HEK293T (cell line): ENCODE measurements at places on chromosomes 2 and 18.

DNA sequence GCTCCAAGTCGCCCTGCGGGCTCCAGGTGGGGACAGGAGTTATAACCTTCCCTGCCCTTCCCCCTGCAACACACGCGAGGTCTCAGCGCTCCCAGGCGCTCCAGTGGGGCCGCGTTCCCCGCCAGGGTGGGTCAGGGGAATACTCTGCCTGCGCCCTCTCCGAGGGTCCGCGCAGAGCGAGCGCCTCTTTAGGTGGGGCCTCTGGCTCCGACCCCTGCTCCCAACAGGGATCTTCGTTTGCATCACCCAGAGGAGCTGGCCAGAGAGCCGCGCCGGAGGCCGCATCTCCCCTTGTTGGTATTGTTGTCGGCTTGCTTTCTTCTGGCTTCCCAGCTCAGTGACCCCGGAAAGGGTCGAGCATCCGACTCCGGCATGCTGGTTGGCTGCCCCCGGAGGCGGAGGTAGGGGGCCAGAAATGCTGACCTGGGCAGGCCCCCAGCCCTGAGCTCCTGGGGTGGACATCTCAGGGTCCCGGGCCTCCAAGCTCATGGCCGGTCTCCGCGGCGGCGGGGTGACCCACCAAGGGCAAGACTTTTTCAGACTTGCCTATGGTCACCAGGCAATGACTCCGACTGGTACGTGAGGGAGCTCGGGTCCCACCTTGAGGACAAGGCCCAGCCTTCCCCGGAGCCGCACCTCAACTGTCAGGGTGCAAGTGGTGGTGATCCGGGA is 11.2 kb upstream of the EN1 start:
- no peak for DNase-seq

GRCh38 chr2:9703701-9704221 is 73.0 kb upstream of the YWHAQ start:
- DNase-seq = no peak

DNA sequence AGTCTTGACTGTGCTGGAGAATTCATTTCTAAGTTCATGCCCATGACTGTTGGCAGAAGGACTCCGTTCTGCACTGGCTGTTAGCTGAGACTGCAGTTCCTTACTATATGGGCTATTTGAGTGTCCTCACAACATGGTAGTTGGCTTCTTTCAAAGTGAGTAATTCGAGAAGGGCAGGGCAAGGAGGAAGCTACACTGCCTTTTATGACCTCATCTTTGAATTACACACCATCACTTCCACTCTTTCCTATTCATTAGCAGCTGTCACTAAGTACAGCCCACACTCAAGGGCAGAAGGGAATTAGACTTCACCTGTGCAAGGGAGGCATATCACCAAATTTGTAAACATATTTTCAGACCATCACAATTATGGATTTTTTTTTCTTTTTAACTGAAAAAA is 55.9 kb upstream of the EPAS1 start:
- no peak for DNase-seq

DNA sequence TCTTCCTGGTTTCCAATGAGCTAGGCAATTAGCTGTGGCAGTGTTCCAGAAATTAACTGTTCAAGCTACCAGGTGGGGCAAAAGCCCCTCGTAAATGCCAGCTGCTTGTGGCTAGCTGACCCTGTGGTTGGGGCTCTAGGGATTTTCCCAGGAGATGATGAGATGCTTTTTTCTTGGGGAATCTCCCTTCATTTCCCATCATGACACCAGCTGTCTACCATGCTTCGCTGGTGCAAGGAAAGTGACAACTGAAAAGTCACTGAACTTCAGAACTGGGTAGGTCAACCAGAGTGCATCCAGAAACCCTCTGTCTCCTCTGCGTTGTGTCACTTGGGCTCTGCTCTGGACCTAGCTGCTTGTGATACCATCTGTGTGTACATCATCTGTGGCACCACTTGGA is 386.5 kb upstream of the DCC start:
- DNase-seq = no peak

GRCh38 chr2:239609162-239609561 is 208.3 kb upstream of the HDAC4 start:
- DNase-seq = no peak

DNA sequence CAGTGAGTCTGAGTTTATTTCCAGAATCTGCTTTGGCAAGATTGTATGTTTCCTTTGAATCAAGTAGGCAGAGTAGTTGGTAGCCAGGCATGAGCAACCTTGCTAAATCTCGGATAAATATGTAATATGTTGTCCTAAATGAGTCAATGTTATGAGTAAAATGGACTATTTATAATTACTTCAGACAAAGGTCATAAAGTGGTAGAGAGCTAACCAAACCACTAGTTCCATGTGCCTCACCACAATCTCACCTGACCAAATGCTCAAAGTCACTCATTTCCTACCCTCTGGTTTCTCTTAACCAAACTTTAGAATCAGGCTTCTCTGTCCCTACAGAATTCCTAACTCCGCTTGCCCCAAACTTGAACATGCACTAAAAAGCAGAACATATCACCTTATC is 261.2 kb upstream of the FSIP2 start:
- no peak for DNase-seq

DNA sequence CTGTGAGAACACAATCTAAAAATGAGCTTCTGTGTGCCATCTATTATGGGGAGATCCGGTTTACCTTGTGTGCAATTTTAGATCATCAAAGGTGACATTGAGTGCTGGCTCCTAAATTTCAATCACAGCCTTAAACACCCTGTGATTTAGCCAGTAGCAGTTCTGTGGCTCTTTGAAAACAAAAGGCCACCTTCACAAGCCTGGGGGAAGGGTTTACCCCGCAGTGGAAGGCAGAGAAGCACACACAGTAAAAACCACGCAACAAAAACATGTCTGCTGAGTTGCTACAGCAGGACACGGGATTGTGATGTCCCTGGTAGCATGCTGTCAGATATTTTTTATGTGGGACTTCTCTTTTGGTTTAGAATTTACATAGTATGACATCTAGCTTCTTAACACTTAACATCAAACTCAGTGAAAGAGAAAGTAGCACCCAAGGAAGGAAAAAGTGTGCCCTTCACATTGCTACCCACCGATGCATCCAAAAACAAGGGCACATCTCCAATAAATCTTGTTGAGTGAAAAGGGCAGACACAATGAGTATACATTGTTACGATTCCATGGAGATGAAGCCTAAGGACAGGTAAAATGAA is 56.1 kb upstream of the RNF152 start:
- DNase-seq = no peak

DNA sequence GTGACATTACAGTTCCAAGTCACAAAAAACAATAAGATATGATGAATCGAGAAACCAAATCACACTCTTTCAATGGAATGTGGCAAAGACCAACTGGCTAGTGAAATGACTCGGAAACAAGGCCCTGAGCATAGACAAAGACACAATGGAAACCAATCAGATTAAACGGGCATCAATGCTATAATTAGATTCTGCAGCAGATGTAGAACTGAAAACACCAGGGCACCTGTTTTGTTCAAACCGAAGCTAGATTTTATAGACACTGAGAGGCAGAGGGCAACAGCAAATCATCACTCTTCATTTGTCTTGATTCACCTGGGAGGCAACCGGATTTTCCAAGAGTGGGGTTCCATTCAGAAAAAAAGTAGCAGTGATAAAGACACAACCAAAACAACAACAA is 92.8 kb upstream of the BARD1 start:
- DNase-seq = no peak

GRCh38 chr2:199932312-199932855 is 21.3 kb downstream of the C2orf69 start:
- no peak for DNase-seq

DNA sequence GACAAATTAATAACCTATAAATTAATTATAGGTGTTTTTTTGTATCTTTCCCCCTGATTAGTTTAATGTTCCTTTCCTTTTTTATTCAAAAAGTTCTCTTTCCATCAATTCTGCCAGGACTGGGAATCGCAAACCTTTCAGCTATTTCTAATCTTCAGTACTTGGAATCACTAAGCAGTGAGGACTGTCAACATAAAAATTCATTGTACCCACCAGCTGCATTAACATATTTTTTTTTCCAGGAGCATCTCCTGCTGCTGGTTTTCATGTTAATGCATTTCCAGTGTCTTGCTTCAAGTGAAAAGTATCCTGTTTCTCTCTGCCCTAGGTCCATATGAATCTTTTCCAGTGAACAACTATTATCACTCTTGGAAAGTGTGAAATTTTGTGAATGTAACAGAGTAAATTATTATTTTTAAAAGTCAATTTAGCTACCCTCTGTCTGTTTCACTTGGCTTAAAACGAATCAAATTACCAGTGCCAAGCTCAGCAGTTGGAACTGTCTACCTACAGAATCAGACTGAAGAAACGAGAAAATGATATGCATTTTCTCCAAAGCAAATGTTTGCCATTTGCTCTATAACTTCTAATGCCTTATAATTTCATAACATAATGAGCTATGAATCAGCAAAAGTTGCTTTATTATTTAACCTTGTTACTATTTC is 804.4 kb downstream of the EPHA4 start:
- DNase-seq = no peak

GRCh38 chr2:31227711-31228125 is 6.2 kb upstream of the EHD3 start:
- no peak for DNase-seq

DNA sequence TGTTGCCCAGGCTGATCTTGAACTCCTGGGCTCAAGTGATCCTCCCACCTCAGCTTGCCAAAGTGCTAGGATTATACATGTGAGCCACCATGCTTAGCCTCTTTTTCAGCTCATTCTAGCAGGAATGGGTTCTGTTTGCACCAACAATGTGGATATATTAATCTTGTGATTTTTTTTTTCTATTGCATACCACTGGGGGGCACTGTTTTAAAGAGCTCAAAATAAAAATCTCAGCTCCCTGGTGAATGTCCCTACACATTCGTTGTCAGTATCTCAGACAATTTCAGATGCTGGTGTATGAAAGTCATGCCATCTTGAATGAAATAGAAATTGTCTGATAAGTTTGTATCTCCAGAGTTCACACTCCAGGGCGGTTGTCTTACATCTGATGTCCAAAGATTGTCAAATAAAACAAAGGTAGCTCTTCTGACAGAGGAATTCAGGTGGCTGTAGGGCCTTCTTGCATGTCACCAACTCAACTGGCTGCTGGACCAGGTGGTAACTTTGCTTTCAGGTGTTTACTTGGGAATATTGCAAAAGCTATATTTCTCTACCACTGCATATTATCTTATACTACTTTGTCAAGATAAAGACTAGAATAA is 3.1 kb upstream of the MATN3 start:
- peak; percentile 51 for DNase-seq

- no peak for DNase-seq
These were observed 30.8 kb downstream of the ADAM23 start for GRCh38 chr2:206474099-206474498.

- DNase-seq = no peak
These were observed 5.8 kb upstream of the WNT6 start for GRCh38 chr2:218853766-218854165.

DNA sequence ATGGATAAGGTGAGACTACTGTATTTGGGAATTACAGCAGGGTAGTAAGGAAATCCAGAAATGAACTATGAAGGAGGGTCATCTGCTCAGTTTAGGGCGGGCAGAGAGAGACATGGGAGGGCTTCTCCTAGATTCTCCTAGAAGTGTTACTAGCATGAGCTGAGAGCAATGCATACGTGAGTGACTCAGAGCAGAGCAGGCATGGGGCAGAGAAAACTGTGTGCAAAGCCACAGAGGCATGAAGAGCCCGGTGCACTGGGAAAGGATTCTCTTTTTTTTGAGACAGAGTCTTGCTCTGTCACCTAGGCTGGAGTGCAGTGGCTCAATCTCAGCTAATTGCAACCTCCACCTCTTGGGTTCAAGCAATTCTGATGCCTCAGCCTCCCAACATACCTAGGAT is 116.2 kb downstream of the SOCS6 start:
- DNase-seq = no peak

DNA sequence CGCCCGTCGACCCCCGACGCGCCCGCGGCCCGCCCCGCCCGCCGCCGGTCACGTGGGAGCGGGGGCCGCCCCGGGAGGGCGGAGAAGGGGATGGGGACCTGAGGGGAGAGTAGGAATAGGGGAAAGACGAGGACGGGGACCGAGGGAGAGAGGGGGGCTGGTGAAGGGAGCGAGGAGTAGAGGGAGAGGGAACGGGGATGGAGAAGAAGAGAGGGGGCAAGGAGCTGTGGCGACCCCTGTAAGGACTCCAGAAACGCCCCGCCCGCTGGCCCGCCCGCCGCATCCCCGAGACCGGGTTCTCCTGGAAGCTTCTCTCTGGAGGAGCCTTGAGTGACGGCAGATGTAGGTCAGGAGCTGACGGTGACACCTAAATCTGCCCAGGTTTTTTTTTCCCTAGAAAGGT is 615 bp downstream of the ADNP2 start:
- DNase-seq = no peak

DNA sequence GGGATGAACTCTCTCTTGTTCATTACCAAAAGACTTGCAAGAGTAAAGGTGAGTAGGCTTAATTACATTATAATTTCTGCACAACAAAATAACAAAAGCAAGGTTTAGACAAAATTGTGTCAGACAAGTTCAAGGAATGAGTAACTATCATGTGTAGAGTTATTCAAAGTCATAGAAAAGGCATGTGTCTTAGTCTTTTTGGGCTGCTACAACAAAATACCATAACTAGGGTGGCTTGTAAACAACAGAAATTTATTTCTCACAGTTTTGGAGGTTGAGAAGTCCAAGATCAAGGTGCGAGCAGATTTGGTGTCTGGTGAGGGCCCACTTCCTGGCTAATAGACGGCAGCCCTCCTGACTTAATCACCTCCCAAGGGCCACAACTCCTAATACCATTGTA is 37.6 kb downstream of the IL1R2 start:
- DNase-seq = no peak

DNA sequence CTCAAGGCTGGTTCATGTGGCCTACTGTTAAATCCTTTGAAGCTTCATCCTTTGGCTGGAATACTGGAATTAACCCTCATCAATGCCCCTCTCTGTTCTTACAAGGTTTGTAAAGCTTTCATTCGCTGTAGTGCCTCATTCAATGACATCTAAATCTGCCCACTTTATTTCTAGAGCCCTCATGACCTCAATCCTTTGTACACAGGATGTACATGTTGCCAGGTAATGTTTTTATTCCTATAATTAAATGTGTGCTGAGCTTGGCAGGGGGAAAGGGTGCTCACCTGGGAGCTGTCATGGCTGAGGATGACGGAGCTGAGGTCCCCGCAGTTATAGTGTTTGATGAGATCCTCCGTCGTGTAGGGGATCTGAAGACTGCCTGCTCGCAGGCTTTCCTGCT is 39.3 kb downstream of the TRABD2A start:
- DNase-seq = no peak
